ENCODE measurements at places on chromosomes 12 and 14.

- no peak for DNase-seq
Observed at GRCh38 chr14:87497301-87497700, 495.7 kb downstream of the GALC start.

GRCh38 chr14:94936401-94936892, 166.5 kb upstream of the GSC start:
- no peak for DNase-seq

DNA sequence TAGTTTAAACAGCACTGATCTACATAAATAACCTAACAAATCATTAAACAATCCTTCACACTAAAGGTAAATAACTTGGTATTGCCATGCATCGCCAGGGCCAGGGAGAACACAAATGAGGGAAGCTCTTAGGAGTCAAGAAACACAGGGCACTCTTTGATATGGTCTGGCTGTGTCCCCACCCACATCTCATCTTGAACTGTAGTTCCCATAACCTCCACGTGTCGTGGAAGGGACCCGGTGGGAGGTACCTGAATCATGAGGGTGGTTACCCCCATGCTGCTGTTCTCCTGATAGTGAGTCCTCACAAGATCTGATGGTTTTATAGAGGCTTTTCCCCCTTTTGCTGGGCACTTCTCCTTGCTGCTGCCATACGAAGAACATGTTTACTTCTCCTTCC, 17.3 kb downstream of the TMEM132D start:
- no peak for DNase-seq

DNA sequence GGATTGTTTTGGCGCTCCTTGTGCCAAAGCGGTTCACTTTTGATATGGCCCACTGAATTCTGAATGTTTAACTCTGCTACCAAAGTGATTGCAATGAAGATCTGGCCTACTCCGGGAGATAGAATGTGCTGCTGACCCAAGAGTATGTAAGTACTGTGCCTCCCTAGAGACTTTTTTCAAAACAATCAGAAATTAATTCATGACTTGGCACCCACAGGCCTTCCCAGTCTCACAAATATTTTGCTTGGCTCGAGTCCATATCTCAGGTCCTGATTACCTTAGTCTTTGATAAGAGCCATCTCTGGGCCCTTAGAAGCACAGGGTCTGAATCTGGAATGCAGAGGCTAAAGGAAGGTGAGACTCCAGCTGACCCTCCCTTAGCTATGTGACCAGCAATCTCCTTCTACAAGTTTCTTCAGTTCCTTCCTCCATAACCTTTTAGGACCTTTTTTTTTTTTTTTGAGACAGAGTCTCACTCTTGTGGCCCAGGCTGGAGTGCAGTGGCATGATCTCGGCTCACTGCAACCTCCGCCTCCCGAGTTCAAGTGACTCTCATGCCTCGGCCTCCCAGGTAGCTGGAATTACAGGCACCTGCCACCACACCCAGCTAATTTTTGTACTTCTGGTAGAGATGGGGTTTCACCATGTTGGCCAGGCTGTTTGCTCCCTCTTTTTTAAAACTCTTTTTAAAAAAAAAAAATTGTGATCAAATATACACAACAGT, 49.5 kb upstream of the METAP2 start:
- no peak for DNase-seq
